ENCODE measurements at places on chromosomes 13 and 19. TPM values are rescaled to one million over a fixed set of nuclear protein-coding genes. Genes with fewer than 3 reads are reported as not detected.

Gene F10
- 2.0 TPM for total RNA-seq

- no peaks in the 10 kb centered on the region for H3K36me3 ChIP-seq
- peaks cover 22% of the 10 kb centered on the region for H3K4me1 ChIP-seq
These were observed 35.7 kb downstream of the STK24 start for GRCh38 chr13:98541191-98541590.

- peaks cover 24% of the 10 kb centered on the region for H3K36me3 ChIP-seq
- no peak overlapping the region for H3K27ac ChIP-seq
- no peaks in the 10 kb centered on the region for H3K27me3 ChIP-seq
These were observed 7.3 kb downstream of the FGF22 start for GRCh38 chr19:646779-647565.

Gene DACT3
- 2.0 TPM for total RNA-seq

Gene IL17D
- 0.56 TPM for total RNA-seq

DNA sequence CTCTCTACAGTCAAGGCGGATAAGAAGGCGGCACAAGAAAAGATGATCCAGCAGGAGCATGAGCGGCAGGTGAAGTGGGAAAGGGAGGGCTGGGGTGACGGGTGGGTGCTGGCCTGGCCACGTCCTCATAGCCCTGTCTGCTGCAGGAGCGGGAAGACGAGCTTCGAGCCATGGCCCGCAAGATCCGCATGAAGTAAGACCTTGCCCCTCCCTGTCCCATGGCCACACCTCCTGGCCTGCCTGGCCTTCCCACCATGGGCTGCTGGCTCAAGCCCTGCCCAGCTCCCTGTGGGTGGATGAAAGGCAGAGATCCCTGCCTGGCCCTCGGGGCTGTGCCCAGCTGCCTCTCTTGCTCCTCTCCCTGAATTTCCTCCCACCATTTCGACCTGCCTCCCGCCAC is 7.2 kb downstream of the ZNF296 start:
- no peaks in the 10 kb centered on the region for H3K4me1 ChIP-seq
- peak overlapping the region; percentile 10 for H3K27ac ChIP-seq
- no peak overlapping the region for H3K4me3 ChIP-seq
- peaks cover 5% of the 10 kb centered on the region for H3K36me3 ChIP-seq
- H3K27me3 ChIP-seq: no peaks in the 10 kb centered on the region

DNA sequence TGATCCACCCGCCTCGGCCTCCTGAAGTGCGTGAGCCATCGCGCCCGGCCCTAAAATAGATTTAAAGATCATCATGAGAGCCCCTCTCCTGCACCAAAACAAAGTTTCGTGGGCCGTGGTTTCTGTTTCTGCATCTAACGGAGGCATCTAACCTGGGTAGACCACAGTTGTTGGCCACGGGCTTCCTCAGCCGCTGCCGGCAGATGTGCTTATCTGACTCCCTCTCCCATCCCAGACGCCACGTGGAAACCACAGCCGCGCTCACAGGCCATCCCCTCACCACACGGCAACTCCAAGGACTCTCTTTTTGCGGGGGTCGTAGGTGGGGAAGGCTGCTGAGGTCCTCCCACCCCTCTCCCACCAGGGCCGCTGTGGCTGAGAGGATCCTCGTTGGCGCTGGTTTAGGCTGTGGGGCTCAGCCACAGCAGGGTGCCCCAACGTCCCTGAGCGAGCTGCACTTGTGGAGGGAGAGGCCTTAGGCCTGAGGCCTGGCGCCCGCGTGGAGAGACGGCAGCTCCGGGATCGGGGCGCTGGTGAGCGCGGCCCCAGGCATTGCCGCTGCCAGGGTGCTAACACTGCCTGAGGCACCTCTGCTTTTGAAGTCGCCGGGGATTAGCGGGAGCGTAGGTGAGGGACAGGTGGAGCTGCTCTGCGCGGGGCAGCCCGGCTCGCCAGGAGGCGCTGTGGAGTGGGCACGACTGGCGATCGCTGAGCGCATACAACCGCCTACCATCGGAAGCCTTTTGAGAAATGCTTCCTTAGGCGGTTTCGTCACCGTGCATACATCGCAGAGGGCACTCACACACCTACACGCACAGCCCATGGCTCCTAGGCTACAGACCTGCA is 8.9 kb downstream of the ZSCAN1 start:
- H3K4me1 ChIP-seq: peaks cover 17% of the 10 kb centered on the region
- peak overlapping the region; percentile 44 for H3K4me3 ChIP-seq
- 0 out of 2 replicates have a peak, but pooled peaks cover 5% of the 10 kb centered on the region for H3K27me3 ChIP-seq
- H3K27ac ChIP-seq: no peak overlapping the region
- DNase-seq: peak; percentile 87
- no peaks in the 10 kb centered on the region for H3K36me3 ChIP-seq

Gene CCNA1
- 4.0 TPM for total RNA-seq

Gene DOCK6
- 44.1 TPM for total RNA-seq

GRCh38 chr13:111361046-111361872 is 40.8 kb downstream of the TEX29 start:
- H3K27ac ChIP-seq: no peak overlapping the region
- no peaks in the 10 kb centered on the region for H3K36me3 ChIP-seq
- no peaks in the 10 kb centered on the region for H3K27me3 ChIP-seq
- H3K4me3 ChIP-seq: no peak overlapping the region

- DNase-seq: no peak
- no peaks in the 10 kb centered on the region for H3K36me3 ChIP-seq
- H3K27me3 ChIP-seq: no peaks in the 10 kb centered on the region
- peaks cover 2% of the 10 kb centered on the region for H3K4me1 ChIP-seq
These were observed 11.1 kb downstream of the SLC7A10 start for GRCh38 chr19:33214596-33214995.

- H3K27ac ChIP-seq: no peak overlapping the region
- no peak for DNase-seq
- peaks cover 9% of the 10 kb centered on the region for H3K4me1 ChIP-seq
- H3K36me3 ChIP-seq: no peaks in the 10 kb centered on the region
These were observed 7.0 kb downstream of the PGLYRP1 start for GRCh38 chr19:46015687-46016425.

- H3K4me3 ChIP-seq: no peak overlapping the region
- DNase-seq: peak; percentile 9
- peaks cover 3% of the 10 kb centered on the region for H3K4me1 ChIP-seq
- no peaks in the 10 kb centered on the region for H3K36me3 ChIP-seq
- H3K27me3 ChIP-seq: no peaks in the 10 kb centered on the region
These were observed 1468.6 kb upstream of the SLC10A2 start for GRCh38 chr13:104534847-104535246.

- no peak for DNase-seq
- H3K4me3 ChIP-seq: no peak overlapping the region
- peaks cover 32% of the 10 kb centered on the region for H3K36me3 ChIP-seq
- H3K27me3 ChIP-seq: no peaks in the 10 kb centered on the region
- no peak overlapping the region for H3K27ac ChIP-seq
These were observed 3.2 kb downstream of the ZNF230 start for GRCh38 chr19:44005973-44006372.

GRCh38 chr13:44276061-44276460 is 97.6 kb upstream of the SERP2 start:
- no peak overlapping the region for H3K4me3 ChIP-seq
- no peak overlapping the region for H3K27ac ChIP-seq
- H3K4me1 ChIP-seq: no peaks in the 10 kb centered on the region
- no peak for DNase-seq
- H3K36me3 ChIP-seq: no peaks in the 10 kb centered on the region
- no peaks in the 10 kb centered on the region for H3K27me3 ChIP-seq

- DNase-seq: no peak
- no peak overlapping the region for H3K27ac ChIP-seq
- H3K36me3 ChIP-seq: no peaks in the 10 kb centered on the region
- H3K27me3 ChIP-seq: no peaks in the 10 kb centered on the region
- no peak overlapping the region for H3K4me3 ChIP-seq
These were observed 13.0 kb upstream of the LCP1 start for GRCh38 chr13:46195016-46195415.

Gene SPACA4
- not detected for total RNA-seq

Gene GJA3
- 0.48 TPM for total RNA-seq

GRCh38 chr19:14395262-14395661 is 14.0 kb downstream of the ADGRE5 start:
- no peak overlapping the region for H3K4me3 ChIP-seq
- no peak overlapping the region for H3K27ac ChIP-seq
- no peaks in the 10 kb centered on the region for H3K27me3 ChIP-seq
- peaks cover 4% of the 10 kb centered on the region for H3K4me1 ChIP-seq
- H3K36me3 ChIP-seq: no peaks in the 10 kb centered on the region

- H3K4me3 ChIP-seq: no peak overlapping the region
- no peaks in the 10 kb centered on the region for H3K4me1 ChIP-seq
- no peak overlapping the region for H3K27ac ChIP-seq
These were observed 4.2 kb upstream of the CACNG7 start for GRCh38 chr19:53904909-53905308.

Gene SUGP1
- 70.5 TPM for total RNA-seq

GRCh38 chr19:18229915-18230314 is 3.7 kb upstream of the PDE4C start:
- no peak overlapping the region for H3K4me3 ChIP-seq
- peaks cover 16% of the 10 kb centered on the region for H3K27me3 ChIP-seq

DNA sequence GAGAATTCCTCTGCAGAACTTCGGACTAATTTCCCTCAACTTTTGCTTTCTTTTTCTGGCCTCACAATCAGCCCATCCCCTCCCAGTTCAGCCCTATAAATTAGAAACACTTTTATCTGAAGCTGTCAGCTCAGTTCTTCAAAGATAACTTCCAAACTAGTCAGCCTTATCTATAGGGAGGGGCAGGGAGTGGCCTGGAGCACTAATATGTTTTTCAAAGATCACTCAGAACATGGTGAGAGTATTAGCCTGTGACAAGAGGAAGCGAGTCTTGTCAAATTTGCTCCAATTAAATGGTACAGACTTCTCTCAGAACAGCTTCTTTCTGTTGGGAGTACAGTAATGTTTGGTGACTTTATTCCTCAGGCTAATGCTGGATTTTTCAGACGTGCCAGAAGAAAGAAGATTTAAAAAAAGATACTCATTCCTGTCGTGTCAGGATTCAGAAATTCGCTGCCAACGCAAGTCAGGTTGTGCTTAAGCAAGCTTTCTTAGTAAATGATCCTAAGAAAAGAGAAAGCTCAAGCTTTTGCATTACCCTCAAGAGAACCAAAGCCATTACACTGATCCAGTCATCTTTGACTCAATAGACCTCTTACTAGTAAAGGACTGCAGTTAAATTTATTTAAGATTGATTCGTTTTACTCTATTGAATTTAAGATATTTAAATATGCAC is 1033.6 kb downstream of the SLITRK5 start:
- H3K36me3 ChIP-seq: no peaks in the 10 kb centered on the region
- H3K27ac ChIP-seq: no peak overlapping the region
- no peaks in the 10 kb centered on the region for H3K27me3 ChIP-seq
- H3K4me1 ChIP-seq: no peaks in the 10 kb centered on the region
- no peak overlapping the region for H3K4me3 ChIP-seq

Gene ADAMTSL5
- 0.99 TPM for total RNA-seq

Gene ELANE
- total RNA-seq: not detected

DNA sequence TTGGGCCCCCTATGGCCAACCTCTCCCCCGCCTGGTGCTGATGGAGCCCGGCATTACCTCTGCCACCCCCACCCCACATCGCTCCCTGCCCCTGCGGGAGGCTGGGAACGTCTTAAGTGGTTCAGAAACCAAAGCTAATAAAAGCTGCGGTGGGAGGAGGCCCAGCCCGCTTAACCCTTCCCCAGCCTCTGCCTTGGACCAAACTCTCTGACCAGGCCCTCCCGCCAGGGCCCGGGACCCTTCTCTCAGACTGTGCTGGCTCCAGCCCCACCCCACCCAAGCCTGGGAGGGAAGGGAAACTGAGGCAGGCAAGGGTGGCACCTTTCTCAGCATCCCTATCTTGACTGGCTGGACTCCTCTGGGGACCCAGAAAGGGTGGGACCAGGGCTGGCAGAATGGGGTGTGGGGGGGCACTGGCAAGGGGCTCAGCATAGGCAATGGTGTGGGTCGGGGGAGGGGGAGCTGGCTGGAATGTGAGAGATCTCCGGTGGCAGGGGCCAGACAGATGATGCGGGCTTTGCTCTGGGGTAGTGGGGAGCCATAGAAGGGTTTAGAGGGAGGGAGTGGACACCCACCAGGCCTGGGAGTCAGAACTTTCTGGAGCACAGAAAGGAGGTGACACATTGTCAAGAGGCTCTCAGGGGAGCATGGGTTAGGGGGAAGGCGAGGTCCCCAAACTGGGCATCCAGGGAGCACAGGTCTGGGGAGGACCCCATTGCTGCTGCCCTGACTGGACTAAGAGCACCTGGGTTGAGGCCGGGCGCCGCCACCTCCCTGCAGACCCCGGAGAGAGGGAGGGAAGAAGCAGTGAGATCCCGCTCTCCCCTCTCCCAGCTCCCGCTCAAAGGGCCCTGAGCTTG is 21.9 kb downstream of the SMIM24 start:
- H3K4me1 ChIP-seq: peaks cover 3% of the 10 kb centered on the region
- H3K36me3 ChIP-seq: no peaks in the 10 kb centered on the region
- no peak overlapping the region for H3K4me3 ChIP-seq
- no peak overlapping the region for H3K27ac ChIP-seq
- no peak for DNase-seq

Gene ATP4B
- total RNA-seq: not detected
